Cardiac muscle cell (in vitro differentiated cells and primary cell): ENCODE measurements at places on chromosomes 13 and 19. TPM values are rescaled to one million over a fixed set of nuclear protein-coding genes. Genes with fewer than 3 reads are reported as not detected.

Gene RFPL4AL1
- not detected in 2 replicates for total RNA-seq

DNA sequence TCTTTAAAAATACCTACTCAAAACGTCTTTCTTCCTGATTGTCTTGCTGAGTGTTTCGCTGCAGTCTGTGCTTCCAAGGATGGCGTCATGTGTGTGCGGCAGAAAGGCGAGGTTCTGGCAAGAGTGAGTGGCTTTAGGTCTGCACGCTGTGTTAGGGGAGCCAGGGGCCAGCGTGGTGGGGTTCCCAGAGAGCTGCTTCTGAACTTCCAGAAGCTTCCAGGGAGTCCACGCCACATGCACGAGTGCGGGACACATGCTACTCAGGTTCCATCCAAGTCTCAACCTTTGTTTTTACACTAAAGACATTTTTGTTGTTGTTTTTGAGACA is 67.9 kb downstream of the ATP11A start:
- DNase-seq = no peak

Gene FOXA3
- 0.49 and 1.6 TPM in 2 replicates for total RNA-seq

Gene WDR88
- total RNA-seq = not detected in 2 replicates

- DNase-seq = no peak
Observed at GRCh38 chr19:16976446-16976845, 50.2 kb downstream of the CPAMD8 start.
